Dermis blood vessel endothelial cell (primary cell): ENCODE measurements at places on chromosomes 6 and 20.

DNA sequence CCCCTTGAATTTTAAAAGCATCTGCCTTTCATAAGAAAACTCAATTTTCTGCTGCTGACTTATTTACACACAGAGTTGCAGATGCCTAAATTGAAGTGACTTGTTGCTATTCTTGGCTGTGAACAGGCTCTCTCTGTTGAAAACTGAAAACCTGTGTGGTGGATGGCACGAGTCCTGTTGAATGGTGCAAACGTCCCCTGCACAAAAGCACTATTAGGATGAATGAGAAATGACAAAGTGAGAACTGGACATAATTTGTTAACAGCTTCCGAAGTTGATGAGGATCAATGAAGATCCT is 201.7 kb upstream of the PREP start:
- DNase-seq = no peak

- peak; percentile 82 for DNase-seq
These were observed 111.3 kb downstream of the LY86 start for GRCh38 chr6:6699741-6700367.

DNA sequence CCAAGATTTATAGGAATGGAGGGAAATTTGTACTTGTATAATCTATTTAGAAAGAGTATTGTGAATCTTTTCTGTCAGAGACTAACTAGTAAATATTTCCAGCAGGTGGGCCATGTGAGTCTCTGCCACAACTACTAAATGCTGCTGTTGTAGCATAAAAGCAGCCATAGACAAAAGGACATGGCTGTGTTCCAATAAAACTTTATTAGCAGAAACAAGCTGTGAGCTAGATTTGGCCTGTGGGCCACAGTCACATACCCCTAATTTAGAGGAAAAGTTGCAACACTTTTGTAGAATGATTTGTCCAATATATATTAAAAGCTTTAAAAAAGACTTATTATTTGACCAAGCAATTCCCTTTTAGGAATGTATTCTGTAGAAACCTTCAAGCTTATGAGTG is 207.2 kb downstream of the LMBRD1 start:
- no peak for DNase-seq

GRCh38 chr6:156511570-156511969 is 265.6 kb upstream of the ARID1B start:
- DNase-seq = no peak
